ENCODE measurements at places on chromosomes 16 and 17.
A peak's percentile ranks its signal among the peaks of the same experiment; 100 is the strongest.

DNA sequence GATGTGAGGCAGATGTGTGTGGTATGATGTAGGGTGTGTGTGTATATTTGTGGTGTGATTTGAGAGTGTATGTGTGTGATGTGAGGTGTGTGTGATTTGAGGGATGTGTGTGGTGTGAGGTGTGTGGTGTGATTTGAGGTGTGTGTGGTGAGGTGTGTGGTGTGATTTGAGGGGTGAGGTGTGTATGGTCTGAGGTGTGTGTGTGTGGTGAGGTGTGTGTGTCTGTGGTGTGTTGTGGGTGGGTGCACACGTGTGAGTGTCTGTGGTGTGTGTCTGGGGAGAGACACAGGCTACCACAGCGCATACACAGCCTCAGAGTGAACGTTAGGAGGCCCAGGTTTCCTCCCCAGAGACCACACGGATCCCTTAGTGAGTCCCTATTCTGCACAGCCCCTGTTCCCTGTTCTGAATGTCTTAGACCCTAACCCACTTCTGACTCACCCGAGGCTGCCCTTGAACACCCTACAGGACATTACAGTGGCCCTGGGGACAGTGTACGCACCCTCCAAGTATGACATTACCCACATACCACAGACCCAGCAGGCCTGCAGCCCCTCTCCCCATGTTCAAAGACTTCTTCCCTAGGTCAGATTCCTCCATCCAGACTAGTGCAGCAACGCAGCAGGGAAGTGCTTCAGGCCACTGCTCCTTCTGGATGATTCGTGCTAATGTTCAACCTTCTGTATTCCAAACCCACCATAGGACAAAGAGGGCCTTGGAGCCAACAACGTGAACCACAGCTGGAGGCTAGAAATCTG lies 3.5 kb upstream of the RAB37 start:
- peaks cover 13% of the 10 kb centered on the region for H3K27me3 ChIP-seq
- DNase-seq = no peak
- H3K4me1 ChIP-seq = peaks cover 20% of the 10 kb centered on the region
- no peak overlapping the region for H3K27ac ChIP-seq

DNA sequence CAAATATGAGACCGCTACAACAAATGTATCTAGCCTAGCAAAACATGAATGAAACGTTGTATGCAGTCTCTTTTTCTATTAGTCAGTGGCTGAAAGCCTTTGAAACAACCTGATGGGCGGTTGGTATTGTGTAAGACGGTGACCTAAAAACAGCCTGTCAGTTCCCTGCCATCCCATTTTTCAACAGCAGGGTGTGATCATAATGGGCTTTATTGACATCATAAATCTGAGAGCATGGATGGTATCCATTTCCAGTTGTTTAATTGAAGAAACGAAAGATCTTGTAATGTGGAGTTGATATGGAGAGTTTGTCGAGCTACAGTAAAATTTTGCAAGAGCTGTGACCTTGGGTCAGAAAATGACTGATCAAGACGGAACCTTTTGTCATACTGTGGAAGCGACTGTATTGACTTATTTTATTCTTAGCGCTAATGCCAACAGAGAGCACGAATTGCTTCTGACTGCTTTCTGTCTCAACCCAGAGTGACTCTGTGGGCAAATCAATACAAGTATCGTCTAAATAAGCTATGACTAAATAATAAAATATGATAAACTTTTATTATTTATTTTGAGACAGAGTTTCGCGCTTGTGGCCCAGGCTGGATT lies 12.3 kb upstream of the MEIOB start:
- DNase-seq = no peak
- H3K36me3 ChIP-seq = no peaks in the 10 kb centered on the region
- H3K27ac ChIP-seq = no peak overlapping the region
- H3K4me3 ChIP-seq = no peak overlapping the region

DNA sequence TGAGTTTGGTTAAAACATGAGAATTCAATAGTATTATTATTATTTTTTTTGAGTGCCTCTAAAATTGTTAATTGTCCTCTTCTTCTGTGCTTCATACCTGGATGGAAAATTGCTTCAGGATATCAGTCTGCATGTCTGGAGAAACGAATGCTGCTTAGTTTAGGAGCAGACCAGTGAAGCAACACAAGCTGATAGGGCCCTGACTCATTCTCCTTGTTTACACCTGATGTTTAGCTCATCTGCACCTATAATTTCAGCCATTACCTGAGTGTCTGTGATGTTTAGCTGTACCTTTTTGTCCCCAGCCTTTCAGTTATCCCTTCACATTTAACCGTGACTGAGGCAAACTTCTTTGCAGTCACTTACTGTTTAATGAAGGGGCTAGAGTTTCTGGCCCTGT lies 14.8 kb downstream of the SNTB2 start:
- no peak overlapping the region for H3K27ac ChIP-seq
- DNase-seq = no peak
- no peaks in the 10 kb centered on the region for H3K4me1 ChIP-seq
- H3K36me3 ChIP-seq = peaks cover 9% of the 10 kb centered on the region
- no peak overlapping the region for H3K4me3 ChIP-seq
- no peaks in the 10 kb centered on the region for H3K27me3 ChIP-seq

DNA sequence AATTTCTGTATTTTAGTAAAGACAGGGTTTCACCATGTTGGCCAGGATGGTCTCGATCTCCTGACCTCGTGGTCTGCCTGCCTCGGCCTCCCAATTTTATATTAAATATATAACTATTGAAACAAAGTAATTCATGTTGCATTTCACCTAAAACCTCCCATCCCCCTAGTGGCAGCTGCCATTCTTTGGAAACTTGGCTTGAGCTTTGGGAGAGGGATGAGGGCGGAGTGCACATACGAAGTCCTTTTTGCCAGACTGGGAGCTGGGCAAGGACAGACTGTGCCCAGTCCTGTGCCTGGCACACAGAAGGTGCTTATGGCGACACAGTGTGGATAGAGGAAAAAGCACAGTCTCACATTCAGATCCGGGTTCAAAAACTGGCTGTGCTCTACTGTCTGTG lies 83.8 kb downstream of the NETO2 start:
- no peak for DNase-seq
- no peaks in the 10 kb centered on the region for H3K4me1 ChIP-seq
- H3K4me3 ChIP-seq = no peak overlapping the region
- no peak overlapping the region for H3K27ac ChIP-seq
- no peaks in the 10 kb centered on the region for H3K27me3 ChIP-seq
- H3K36me3 ChIP-seq = no peaks in the 10 kb centered on the region

- no peak overlapping the region for H3K4me3 ChIP-seq
- H3K27ac ChIP-seq = no peak overlapping the region
- DNase-seq = peak; percentile 16
- no peaks in the 10 kb centered on the region for H3K4me1 ChIP-seq
- H3K36me3 ChIP-seq = no peaks in the 10 kb centered on the region
These were observed 86.3 kb upstream of the DHX40 start for GRCh38 chr17:59479141-59479540.

DNA sequence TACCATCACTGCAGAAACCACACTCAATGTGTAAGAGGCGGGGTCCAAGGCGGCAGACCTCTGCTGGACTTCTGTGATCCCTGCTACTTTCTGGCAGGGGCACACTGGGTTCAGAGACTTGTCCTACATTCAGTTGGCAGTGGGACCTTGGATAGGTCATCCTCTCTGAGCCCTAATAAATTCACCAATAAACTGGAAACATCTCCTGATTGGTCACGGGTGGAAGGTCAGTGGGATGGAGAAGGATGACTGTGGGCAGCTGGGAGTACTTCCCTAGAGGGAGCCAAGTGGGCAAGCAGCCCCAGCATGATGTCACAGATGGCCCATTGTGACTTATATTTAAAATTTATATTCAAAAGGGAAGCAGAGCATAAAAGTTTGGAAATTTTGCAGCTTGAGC lies 49.7 kb downstream of the RNF112 start:
- H3K36me3 ChIP-seq = no peaks in the 10 kb centered on the region
- H3K27ac ChIP-seq = no peak overlapping the region
- H3K4me1 ChIP-seq = 0 out of 2 replicates have a peak, but pooled peaks cover 3% of the 10 kb centered on the region
- no peaks in the 10 kb centered on the region for H3K27me3 ChIP-seq
- H3K4me3 ChIP-seq = no peak overlapping the region

DNA sequence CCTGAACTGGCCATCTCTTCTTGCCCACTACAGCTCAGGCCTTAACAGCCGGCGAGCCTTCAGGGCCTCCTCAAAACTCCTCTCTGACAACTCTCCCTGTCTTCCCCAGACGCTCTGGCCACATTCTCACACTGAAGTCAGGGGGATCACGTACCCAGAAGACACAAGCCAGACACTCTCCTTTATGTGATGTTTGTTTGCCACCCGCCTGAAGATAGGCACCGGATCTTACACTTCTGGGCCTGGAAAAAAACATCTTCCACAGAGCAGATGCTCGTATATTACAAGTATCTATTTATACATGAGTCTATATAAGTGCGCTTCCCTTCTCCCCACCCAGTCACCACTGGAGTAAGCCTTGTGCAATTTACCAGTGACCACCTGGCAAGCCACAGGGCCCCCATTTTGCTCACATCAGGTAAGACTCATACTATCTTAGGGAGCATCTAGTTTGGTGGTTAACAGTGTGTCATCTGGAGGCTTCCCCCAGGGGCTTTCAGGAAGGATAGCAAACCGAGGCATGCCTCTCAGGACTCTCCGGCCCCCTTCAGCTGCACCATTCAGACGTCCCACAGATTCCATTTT lies 349.4 kb downstream of the SOX9 start:
- H3K27me3 ChIP-seq = no peaks in the 10 kb centered on the region
- H3K4me3 ChIP-seq = no peak overlapping the region
- H3K27ac ChIP-seq = no peak overlapping the region
- H3K36me3 ChIP-seq = no peaks in the 10 kb centered on the region
- DNase-seq = no peak
- peaks cover 18% of the 10 kb centered on the region for H3K4me1 ChIP-seq

DNA sequence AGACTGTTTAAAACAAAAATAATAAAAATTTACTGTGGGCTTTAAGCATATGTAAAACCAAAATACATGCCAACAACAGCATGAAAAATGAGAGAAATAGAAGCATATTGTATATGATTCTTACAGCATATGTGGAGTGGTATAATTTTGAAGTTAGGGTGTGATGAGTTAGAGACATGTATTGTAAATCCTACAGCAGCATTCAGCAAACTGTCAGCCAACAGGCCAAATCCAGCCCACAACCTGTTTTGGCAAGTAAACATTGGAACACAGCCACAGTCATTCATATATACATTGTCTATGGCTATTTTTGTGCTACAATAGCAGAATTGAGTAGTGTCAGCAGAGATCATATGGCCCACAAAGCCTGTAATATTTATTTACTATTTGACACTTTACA lies 42.3 kb downstream of the ZNF18 start:
- no peaks in the 10 kb centered on the region for H3K36me3 ChIP-seq
- no peak overlapping the region for H3K27ac ChIP-seq
- no peaks in the 10 kb centered on the region for H3K27me3 ChIP-seq
- no peaks in the 10 kb centered on the region for H3K4me1 ChIP-seq
- no peak for DNase-seq
- no peak overlapping the region for H3K4me3 ChIP-seq

DNA sequence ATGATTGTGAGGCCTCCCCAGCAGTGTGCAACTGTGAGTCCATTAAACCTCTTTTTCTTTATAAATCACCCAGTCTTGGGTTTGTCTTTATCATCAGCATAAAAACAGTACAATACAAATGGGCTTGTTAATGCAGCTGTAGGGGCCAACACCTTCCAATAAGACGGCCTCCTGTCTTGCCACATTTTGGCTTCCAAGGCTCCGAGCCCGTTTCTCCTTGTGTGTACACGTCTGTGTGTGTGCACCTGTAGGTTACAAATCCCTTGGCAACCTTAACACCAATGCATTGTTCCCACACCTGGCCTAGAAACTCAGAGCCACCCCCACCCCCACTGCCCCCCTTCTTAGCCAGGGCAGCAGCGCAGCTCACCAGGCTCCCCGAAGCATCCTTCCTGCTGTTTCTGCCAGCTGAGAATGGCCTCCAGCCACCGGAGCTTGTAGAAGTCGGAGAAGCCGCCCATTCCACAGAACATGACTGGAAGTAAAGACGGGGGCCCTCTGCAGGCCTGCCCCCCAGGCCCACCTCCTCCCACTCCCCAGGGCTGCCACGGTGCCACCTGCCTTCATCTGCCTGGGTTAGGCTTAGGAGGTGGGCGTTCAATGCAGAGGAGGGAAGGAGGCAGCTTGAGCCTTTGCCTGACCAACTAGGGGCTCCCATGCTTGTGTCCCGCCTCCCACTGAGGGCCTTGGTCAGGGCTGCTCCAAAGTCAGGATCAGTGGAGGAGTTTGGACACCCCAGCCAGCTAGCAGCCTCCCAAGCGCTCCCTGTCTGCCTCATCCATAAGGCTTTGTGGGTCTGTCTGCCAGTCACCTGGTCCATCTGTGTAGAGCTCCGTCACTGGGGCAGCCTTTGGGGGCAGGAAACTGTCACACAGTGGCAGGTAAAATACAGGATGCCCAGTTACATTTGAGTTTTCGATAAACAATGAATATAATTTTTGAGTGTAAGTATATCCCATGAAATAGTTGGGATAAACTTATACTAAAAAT lies 10.6 kb downstream of the C16orf89 start:
- H3K4me3 ChIP-seq = no peak overlapping the region
- H3K4me1 ChIP-seq = no peaks in the 10 kb centered on the region
- H3K27ac ChIP-seq = no peak overlapping the region

DNA sequence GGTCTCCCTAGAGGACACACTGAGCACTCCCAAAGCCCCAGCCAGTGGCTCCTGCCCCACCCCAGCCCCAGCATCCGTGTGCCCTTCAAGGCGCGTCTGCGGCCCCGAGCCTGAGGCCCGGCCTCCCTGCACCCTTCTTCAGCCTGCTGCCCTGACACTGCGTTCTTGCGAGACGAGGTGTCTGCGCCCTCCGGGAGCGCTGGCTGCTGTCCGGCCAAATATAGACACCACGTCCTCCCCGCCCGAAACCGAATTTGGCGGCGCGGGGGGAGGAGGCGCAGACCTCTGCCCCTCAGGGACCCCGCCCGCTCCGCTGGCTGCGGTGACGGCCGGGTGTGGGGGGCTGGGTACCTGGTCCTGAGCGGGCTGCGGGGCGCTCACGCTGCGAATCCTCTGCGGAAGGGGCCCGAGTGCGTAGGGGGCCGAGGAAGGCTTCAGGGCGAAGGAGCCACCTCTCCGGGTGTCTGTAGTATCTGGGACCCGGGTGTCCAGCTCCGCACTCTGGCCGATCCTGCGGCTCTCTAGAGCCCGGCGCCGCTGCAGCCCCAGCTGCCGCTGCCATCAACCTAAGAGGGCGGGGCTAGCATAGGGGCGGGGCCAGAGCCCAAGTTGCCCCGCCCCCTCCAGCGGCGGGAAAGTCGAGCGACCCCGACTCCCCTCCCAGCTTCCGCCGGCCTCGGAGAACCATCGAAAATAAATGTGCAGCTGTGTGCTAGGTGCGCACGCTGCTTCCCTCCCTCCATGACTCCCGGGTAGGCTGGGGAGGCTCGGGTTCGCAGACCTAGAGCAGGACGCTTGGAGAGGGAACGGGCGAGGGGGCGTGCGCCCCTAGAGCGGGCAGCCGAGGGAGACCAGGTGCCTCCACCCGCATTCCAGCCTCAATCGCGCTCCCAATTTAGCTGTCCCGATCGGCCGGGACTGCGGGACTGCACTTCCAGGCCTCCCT lies at the start of gene CORO6:
Gene CORO6 (minus strand): TSS at position 576 of the 946 bp plus-strand sequence. CDS start 1,491 bp downstream, outside the sequence.
- peaks cover 28% of the 10 kb centered on the region for H3K4me1 ChIP-seq
- H3K4me3 ChIP-seq = peak within 1 kb of the TSS; percentile 52

GRCh38 chr17:11356371-11356770 lies 115.4 kb downstream of the SHISA6 start:
- no peak overlapping the region for H3K27ac ChIP-seq
- no peak for DNase-seq
- no peaks in the 10 kb centered on the region for H3K27me3 ChIP-seq
- no peaks in the 10 kb centered on the region for H3K36me3 ChIP-seq
- no peak overlapping the region for H3K4me3 ChIP-seq

- DNase-seq = peak; percentile 22
- H3K4me1 ChIP-seq = no peaks in the 10 kb centered on the region
- H3K27me3 ChIP-seq = no peaks in the 10 kb centered on the region
- H3K36me3 ChIP-seq = no peaks in the 10 kb centered on the region
These were observed 185.3 kb upstream of the CACNG3 start for GRCh38 chr16:24070851-24071250.

- H3K4me1 ChIP-seq = no peaks in the 10 kb centered on the region
- no peak for DNase-seq
- no peak overlapping the region for H3K4me3 ChIP-seq
These were observed 6.0 kb upstream of the CCL3 start for GRCh38 chr17:36095992-36096391.

Data from SJSA1 (cell line).